Left renal cortex interstitium (tissue), 4 donors: ENCODE measurements at places on chromosomes 3 and 15.

GRCh38 chr15:48547286-48547685 lies 98.2 kb downstream of the FBN1 start:
- no peak for DNase-seq

- no peak for DNase-seq
These were observed 222.0 kb upstream of the MANF start for GRCh38 chr3:51163051-51163450.

DNA sequence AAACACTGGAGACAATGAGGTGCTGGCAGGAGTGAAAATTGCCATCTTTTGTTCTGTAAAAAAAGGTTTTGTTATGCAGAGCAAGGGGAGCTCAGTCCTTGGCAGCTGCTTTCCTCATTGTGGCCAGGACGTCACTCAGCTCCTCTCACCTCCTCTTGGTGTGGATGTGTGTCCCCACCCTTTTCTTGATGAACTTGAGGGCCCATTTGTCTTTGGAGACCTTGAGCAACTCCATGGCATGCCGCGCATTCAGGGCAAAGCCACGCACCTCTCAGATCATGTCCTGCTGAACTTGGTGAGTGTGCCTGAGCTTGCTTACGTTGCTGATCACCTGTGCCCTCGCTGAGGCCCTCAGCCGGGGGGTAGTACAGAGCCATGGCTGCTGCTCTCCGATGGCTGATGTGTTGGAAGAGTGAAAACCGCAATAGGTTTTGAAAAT lies 24.5 kb upstream of the BDH1 start:
- DNase-seq = no peak

GRCh38 chr3:97884586-97885123 lies 62.8 kb downstream of the CRYBG3 start:
- no peak for DNase-seq

GRCh38 chr15:45586125-45586524 lies 1.1 kb upstream of the BLOC1S6 start:
- peak; percentile 17 for DNase-seq

DNA sequence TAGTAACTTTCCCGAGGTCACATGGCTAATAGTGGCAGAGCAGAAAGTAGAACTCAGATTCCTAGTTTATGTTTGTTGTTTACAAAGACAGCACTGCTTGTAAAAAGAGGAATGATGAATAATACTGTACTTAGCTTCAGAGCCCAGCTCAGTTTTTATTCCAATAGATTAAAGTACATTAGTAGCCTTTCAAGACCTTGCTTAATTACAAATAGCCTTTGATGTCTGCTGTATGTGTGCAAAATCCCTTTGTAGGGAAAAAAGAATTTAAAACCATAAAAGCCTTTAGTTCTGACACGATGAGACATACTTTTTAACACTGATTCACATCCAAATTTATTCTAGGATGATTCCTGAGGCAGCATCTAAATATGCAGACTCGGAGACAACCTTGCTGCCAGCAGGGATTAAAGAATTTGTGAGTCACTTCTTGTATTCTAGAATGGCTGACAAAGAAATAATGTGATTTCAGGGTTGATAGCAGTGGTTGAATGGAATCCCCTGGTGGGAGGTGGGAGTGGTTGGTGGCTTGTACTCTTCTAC lies 324.2 kb upstream of the TGFBR2 start:
- no peak for DNase-seq

GRCh38 chr15:63484433-63485186 lies 19.8 kb upstream of the USP3 start:
- DNase-seq = no peak

GRCh38 chr15:85337425-85338074 lies 42.9 kb upstream of the AKAP13 start:
- no peak for DNase-seq

DNA sequence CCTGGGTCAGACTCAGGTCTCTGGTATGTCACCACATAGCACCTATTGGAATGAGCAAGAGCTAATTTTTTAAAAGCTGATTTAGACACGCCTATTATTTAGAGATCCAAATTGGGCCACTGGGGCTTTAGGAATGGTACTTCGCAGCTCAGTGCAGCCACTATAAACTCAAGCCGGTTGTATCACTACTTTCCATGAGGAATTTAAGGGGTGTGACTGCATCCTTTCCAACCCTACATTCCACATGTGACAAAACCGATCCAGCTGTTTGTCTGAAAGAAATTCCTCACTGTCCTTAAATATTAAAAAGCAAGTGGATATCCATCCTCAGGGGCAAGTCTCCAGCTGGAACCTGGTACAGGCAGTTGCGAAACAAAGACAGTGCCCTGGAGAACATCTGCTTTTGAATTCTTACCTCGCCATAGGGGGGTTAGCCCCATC lies 12.8 kb downstream of the VGLL3 start:
- DNase-seq = no peak

- no peak for DNase-seq
These were observed 306.3 kb downstream of the OCA2 start for GRCh38 chr15:27792756-27793264.

GRCh38 chr3:143343031-143343430 lies 223.5 kb downstream of the CHST2 start:
- no peak for DNase-seq

GRCh38 chr3:149463921-149464320 lies 10.6 kb upstream of the TM4SF4 start:
- no peak for DNase-seq

- no peak for DNase-seq
These were observed 582 bp downstream of the GOLGA6L2 start for GRCh38 chr15:23446215-23447106.

DNA sequence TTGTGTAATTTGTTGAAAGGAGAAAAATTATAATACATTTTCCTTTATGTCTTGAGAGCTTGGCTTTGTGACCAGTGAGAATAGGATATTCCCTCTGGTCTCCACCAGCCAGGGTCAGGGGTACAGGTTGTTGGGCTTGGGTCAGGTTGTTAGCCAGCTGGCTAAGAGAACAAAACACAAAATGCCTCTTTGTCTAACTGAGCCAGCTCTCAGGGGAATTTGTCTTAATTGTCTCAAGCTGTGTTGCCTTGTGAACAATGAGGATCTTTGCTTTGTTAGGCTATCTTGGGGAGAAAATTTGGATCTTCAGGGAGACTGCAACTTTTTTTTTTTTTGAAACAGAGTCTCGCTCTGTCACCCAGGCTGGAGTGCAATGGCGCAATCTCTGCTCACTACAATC lies 17.7 kb upstream of the GK5 start:
- DNase-seq = no peak
